ENCODE measurements at places on chromosomes 2 and 18. TPM values are rescaled to one million over a fixed set of nuclear protein-coding genes. Genes with fewer than 3 reads are reported as not detected.

DNA sequence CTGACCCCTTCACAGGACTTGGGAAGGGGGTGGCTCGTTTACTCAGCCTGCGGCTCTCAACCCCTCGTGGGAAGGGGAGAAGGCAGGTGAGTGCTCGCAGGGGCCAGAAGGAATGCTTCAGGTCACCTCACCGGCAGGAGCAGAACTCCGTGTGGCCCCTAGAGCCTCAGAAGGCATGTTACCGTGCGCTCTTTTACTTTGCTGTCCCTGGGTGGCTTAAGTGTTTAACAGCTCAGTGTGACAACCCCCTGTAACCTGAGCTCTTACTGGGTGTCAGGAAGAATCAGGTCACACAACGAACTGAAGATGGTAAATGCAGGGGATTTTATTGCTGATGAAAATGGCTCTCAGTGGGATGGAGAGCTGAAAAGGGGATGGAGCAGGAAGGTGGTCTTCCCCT lies 1235.4 kb downstream of the LRP1B start:
- DNase-seq: no peak

- DNase-seq: no peak
Measured at GRCh38 chr2:133409581-133410285, 158.5 kb downstream of the NCKAP5 start.

DNA sequence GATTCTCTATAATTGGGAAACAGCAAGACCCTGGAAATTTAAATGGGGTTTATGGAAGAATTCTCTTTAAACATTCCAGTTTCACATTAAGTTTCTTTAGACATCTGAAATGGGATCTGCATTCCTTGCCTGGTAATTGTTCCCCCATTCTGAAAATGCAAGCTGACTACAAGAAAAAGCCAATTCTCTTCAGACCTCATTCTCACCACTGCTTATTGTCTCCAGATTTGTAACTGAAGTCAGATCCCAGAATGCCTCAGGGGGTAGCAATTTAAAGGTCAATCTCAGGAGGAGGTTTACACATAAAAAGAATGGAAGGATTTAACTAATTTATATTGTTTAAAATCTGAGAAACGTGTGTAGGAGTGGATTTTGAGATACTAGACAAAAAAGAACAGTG lies 41.2 kb downstream of the COL3A1 start:
- DNase-seq: no peak

DNA sequence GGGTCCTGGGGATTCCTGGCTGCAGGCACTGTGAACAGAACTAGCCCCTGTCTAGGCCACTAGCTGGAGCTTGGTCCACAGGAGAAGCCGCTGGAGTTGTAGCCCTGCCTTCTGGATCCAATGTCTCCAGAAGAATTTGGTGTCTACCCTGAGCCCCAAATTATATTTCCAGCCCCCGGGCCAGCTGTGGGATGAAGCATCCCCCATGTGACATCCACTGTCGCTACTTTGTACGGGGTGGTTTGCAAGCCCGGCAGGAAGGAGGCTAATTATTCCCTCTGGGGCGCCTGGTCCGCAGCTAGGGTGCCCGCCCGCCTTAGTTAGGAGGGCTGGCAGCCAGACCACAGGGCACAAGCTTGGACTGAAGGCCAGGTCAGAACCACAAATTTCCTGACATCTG lies 106.5 kb downstream of the SMAD7 start:
- DNase-seq: no peak

- DNase-seq: no peak
Measured at GRCh38 chr2:42978175-42978886, 185.9 kb upstream of the HAAO start.

GRCh38 chr2:230472621-230473018 lies 56.6 kb downstream of the SP100 start:
- DNase-seq: no peak

Gene LYG2
- not detected for total RNA-seq

Gene TUBB6
- 421 TPM for total RNA-seq

Gene GNAL
- 2.9 TPM for total RNA-seq

All from heart left ventricle (tissue), 16 donors.